Activated CD4-positive, alpha-beta T cell treated with anti-CD3 and anti-CD28 coated beads, Interleukin-2, amount 10 ng/mL, durations not matched to agents 24 days and 14 days (primary cell): ENCODE measurements at places on chromosomes 1 and 21. TPM values are rescaled to one million over a fixed set of nuclear protein-coding genes. Genes with fewer than 3 reads are reported as not detected.

Gene TLCD4
- total RNA-seq = not detected in 2 replicates

Gene PGLYRP4
- total RNA-seq = not detected in 2 replicates

Gene ACOT11
- total RNA-seq = 1.3 and 1.6 TPM in 2 replicates

Gene PCNT
- total RNA-seq = 52.0 and 61.2 TPM in 2 replicates

Gene ZNF648
- total RNA-seq = not detected in 2 replicates

Gene MAGI3
- 3.7 and 3.8 TPM in 2 replicates for total RNA-seq

Gene PSEN2
- 10.4 and 10.7 TPM in 2 replicates for total RNA-seq

Gene NPPA
- not detected in 2 replicates for total RNA-seq

Gene DBT
- total RNA-seq = 11.9 and 12.4 TPM in 2 replicates
